ENCODE measurements at places on chromosomes 6 and 20.

- no peak for DNase-seq
These were observed 47.6 kb downstream of the IPCEF1 start for GRCh38 chr6:154308986-154309385.

GRCh38 chr20:4967752-4968477 lies 33.4 kb downstream of the SLC23A2 start:
- no peak for DNase-seq

DNA sequence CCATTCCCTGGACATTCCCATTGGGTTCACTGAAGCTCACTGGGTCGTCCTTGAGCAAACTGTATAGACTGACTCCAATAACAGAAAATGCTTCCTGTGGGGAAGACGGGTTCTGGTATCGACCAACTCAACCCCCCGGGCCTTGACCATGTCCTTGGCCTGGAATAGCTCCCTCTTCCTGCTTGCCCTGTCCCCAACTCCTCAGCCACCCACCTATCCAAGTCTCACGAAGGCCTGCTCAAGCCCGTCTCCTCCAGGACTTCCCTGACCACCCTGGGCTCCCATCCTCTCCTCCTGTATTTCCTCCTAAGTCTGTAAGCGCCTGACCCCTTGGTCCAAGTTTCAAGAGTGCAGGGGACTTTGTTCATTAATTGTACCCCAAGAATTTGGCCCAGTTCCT lies 2.8 kb upstream of the HMGA1 start:
- no peak for DNase-seq

GRCh38 chr20:43306837-43307236 lies 117.1 kb upstream of the PTPRT start:
- DNase-seq, result no peak

DNA sequence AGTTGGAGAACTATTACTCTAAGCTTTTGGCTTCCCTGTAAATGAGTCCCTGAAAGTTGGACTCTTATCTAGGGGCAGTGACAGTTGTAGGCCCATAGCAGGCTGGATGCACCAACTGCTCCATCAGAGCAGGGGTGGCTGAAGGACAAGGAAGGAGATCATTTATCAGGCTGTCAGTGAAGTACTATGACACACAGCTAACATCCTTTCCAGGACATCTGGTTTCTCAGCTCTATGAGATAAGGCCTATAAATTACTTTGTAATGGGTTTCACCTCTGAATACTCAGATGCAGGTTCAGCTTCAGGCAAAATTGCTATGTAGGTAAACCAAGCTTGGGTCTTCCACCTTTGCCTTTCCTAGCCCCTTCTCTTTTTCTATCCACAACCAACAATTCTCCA lies 468.5 kb downstream of the KIF16B start:
- no peak for DNase-seq

DNA sequence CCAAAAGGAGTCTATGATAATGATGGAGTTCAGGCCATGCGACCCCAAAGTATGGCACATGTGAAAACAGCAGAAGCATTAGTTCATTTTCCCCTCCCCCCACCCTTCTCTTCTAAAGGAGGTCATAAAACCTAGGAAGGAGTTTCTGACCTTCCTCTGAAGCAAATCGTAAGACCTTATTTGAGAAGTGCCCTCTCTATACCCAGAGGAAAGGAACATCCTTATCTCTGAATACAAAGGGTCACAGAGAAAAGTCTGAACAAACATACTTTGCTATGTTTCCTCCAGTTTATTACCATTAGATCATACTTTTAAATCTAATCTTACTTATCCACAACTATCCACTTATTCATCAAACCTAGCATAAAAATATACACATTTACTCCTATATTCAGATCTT lies 48.6 kb downstream of the SLX4IP start:
- DNase-seq, result no peak

- no peak for DNase-seq
These were observed 193.1 kb upstream of the ARG1 start for GRCh38 chr6:131379948-131380347.

DNA sequence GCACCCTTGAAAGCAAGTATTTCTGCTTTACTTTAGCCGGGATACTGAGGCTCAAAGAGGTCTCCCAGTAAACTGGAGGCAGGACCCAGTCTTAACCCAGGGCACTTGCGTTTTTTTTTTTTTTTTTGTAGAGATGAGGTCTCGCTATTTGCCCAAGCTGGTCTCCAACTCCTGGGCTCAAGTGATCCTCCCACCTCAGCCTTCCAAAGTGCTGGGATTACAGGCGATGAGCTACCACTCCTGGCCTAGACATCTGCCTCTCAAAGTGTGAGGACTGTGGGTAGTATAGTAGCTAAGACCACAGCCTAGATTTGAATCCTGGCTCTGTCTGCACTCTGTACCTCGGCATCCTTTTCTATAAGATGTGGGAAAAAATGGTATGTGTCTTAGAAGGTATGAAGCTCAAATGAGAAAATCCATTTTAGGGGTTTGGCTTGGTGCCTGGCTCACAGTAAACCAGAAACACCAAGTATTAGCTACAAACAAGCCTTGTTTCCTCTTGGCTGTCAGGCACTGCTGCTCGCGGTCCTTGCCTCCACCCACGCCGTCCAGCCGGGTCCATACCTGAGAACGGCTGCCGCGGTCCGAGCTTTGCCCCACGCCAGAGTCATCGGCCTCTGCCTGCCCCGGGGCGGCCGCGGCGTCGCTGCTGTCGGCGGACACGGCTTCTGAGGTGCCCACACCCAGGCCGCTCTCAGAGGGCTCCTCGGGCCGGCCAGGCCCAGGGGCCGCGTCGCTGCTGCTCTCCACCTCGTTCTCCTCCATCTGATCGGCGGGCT lies 1.2 kb downstream of the ZNF335 start:
- no peak for DNase-seq

DNA sequence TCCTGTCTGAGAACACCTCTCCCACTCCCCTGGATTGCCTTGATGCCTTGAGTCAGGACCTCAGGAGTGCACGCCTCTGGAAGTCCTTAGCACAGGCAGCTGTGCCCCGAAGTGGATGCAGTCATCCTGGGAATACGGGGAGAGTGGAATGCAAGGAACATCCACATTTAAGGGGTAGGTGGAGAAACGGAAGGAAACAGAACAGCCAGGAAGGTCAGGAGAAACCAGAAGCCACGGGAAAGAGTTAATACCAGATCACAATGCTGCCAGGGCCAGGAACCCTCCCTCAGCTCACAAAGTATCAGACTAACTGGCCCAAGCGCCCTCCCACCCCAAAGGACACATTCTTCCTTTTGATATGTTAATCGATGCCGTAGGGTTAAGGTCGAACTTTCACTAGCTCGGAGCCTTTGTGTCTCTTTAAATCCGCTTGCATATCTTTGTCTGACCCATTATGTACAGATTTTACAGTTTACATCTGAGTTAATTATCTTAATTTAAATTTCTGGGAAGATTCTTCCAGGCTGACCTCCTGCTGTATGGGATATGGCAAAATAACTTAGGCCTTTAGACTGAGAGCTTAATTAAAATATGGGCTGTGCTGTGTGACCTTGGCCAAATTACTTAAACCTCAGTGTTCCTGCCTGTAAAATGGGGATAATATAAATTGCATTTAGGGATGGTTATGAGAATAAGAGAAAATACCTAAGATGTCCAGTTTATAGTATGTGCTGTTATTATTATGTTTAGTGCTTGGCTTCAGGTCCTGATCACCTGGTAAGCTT lies 24.0 kb upstream of the CCND3 start:
- no peak for DNase-seq
